ENCODE measurements at places on chromosomes 11 and 22.

DNA sequence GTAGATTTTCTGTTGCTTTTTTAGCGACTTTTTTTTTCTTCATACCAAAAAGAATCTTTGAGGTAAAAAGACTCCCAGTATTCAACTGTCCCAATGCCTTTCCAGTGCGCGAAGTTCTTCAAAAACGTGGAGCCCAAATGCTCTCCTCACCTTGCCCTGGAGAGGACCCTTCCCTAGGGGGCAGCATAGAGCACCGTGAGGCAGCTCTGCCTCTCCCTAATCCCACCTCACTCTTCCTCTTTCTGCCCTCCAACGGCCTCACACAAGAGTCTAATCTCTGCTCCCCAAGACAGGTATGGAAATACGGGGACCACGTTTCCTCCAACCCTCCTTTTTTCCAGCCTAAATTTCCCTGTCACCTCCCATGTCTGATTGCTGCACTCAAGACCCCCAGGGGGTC, 117.5 kb upstream of the ALX4 start:
- peak; percentile 57 for DNase-seq

DNA sequence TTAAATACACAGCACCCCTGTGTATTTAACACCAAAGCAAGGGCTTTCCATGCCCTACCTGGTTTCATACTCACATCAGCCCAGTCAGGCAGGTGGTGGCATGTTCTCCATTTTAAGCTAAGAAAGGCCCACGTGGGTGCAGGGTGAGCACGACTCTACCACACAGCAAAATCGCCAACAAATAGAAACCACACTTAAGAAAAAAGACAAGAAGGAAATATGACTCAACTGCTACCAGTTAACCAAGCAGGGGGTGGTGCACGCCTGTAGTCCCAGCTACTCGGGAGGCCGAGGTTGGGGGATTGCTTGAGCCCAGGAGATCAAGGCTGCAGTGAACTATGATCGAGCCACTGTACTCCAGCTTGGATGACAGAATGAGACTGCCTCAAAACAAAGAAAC, 35.2 kb upstream of the TFIP11 start:
- no peak for DNase-seq

- DNase-seq: no peak
Observed at GRCh38 chr22:46534177-46534776, 3.1 kb downstream of the CELSR1 start.

- DNase-seq: no peak
Observed at GRCh38 chr11:77299528-77299993, 1.9 kb downstream of the GDPD4 start.

GRCh38 chr11:12771875-12772274, 97.7 kb downstream of the TEAD1 start:
- DNase-seq: no peak

- DNase-seq: no peak
Observed at GRCh38 chr11:85062659-85063058, 564.5 kb downstream of the DLG2 start.

GRCh38 chr11:114400915-114401223, 403 bp downstream of the RBM7 start:
- no peak for DNase-seq

DNA sequence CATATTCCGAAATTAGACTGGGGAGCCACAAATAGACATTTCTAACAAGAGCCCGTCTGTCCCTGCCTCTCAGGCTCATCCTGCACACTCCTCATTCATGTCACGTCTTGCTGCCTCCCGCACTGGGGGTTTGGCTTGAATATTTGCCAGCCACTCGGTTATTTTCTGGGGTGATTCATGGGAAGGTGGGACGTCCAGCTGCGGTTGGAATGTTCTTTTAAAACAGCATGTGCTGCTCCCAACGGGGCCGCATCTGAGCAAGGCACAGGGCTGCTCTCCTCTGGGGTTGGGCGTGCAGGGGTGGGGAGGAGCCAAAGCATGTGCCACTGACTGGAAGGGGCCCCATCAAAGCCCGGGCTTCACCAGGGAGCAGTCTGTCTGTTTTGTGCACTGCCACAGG, 25.9 kb upstream of the SLC5A4 start:
- no peak for DNase-seq

GRCh38 chr11:128451652-128452470, 135.5 kb downstream of the ETS1 start:
- no peak for DNase-seq

GRCh38 chr11:113796663-113797259, 17.2 kb downstream of the CLDN25 start:
- no peak for DNase-seq

- DNase-seq: no peak
Observed at GRCh38 chr11:125494031-125494360, 2.1 kb downstream of the FEZ1 start.

DNA sequence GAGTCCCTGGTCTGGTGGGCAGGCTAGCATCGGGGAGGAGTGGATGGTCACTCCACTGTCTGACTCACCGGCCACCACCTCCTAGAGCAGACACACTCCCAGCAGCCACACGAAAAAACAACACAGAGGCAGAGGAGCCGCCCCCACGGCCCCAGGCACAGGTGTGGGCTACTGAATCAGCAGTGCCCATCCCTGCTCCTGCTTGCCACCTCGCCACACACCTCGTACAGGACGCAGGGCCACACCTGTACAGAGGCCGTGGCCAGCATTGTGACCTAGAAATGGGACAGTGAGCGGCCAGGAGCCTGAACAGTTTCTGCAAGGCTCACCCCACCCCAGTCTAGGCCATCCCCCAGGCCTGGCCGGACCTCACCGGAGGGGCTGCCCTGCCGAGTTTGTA, 14.0 kb downstream of the TRIM29 start:
- DNase-seq: no peak

- DNase-seq: no peak
Observed at GRCh38 chr11:130653838-130654636, 205.6 kb downstream of the ADAMTS15 start.

- DNase-seq: no peak
Observed at GRCh38 chr22:35134637-35135036, 68.7 kb downstream of the ISX start.

GRCh38 chr11:34719303-34719848, 98.5 kb downstream of the EHF start:
- no peak for DNase-seq

DNA sequence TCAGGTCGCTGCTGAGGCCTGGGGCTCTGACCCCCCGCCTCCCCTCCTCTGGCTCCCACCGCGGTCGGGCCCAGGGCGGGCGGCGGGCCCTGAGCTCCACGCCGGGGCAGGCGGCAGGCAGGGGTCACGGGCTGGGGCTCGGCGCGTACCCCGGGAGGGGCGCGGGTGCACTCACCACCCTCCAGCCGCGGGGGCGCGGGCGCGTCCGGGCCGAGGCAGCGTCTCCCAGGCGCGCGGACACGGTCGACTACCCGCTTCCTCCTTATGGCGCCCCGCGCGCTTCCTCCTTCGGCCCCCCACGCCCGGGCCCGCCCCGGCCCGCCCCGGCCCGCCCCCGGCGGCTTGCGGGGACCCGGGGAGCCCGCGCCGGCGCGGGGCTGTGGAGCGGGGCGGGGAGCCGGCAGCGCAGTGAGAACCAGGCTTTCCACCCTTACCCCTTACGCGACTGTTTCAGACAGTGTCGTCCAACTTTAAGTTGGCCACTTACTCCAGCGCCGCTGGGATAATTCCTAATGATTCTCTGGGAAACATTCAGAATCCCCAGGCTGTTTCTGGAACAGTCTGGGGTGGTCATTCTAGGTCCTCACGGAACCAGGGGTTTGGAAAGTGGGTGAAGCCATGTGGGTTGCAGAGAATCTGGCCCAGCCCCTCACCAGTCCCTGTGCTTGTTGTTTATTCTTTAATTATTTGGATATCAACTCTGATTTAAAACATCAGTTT, at the start of gene BID:
BID (minus strand) TSS at position 264 of the 720 bp plus-strand sequence. CDS start 24,353 bp downstream, outside the sequence.
- no peak for DNase-seq

- DNase-seq: no peak
Observed at GRCh38 chr11:2178906-2179494, 7.4 kb upstream of the TH start.

DNA sequence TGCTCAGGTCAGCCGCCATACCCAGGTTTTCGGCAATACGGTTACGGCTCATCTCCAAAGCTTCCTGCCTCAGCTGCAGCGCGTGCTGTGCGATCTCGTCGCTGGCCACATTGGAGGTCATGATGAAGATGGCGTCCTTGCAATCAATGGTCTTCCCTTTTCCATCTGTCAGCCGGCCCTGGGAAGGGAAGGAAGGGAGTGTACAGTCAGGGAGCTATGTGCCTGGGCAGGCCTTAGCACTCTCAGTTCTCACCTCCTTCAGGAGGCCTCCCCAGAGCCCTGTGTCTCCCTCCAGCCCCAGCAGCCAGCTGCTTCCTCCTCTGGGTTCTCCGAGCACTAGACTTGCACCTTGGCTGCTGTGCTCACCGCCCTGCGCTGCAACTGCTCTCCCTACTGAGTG, 51.5 kb upstream of the PHOX2A start:
- no peak for DNase-seq

- DNase-seq: no peak
Observed at GRCh38 chr11:79809487-79809886, 368.7 kb upstream of the TENM4 start.

- DNase-seq: peak; percentile 22
Observed at GRCh38 chr11:12189543-12190235, 79.3 kb downstream of the MICAL2 start.

DNA sequence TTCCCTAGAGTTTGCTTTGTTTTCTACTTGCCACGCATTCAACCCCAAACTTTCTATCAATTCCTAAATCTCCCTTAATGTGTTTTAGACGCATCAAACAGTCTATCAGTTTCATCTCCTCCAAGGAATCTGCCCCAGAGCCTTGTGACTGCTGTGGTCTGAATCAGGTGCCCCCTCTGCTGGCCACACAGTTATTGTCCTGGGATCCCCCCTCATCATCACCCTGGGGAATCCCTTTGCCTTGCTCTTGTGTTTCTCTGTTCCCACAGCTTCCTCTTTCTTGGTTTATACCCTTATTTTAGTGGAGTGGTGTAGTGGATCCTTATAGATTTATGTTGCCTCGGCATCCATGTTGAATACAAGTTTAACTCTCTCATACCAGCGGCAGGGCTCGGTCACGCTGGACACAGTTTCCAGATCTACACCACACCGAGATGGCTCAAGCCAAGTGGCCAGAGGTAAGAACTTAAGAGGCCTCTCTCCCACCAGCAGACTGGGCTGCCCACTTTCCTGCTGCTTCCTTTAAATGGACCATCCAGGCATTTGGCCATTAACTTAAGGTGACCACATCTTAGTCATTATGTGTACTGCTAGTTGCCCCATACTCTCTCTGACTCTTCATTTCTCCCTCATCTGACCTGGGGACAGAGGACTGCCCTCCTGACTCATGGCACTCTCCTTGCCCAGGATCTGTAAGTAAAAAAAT, 8.2 kb downstream of the UPB1 start:
- no peak for DNase-seq

DNA sequence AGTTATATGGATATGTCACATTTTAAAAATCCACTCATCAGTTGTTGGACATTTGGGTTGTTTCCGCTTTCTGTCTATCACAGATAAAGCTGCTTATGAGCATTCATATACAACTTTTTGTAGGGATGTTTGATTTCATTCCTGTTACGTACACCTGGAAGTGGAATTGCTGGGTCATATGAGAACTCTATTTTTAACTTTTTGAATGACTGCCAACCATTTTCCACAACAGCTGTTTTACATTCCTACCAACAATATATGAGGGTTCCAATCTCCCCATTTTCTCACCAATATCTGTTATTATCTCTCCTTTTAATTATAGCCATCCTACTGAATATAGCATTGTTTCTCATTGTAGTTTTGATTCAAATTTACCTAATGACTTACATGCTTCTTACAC, 172.0 kb downstream of the UVRAG start:
- no peak for DNase-seq

DNA sequence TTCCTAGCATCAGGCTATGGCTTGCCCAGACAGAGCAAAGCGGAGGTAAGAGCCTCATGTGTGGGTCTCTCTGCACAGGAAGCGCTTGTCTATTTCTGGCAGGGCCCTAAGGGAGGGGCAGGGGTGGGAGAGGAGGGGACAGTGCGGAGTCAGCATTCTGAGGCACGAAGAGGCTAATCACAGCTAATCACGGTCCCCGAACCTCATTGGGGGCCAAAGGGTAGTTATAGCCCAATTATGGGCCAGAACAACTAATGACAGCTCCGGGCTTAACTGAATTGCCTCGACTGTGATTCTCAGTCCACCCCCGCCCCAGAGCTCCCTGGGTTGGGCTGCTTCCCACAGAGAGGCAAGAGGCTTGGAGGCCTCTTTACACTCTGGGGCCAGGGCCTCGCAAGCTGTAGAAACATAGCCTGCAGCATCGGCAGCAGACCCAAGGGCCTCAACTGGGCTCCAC, 72.7 kb upstream of the PRDM11 start:
- no peak for DNase-seq

- DNase-seq: no peak
Observed at GRCh38 chr11:78795621-78796261, 221.1 kb upstream of the NARS2 start.

DNA sequence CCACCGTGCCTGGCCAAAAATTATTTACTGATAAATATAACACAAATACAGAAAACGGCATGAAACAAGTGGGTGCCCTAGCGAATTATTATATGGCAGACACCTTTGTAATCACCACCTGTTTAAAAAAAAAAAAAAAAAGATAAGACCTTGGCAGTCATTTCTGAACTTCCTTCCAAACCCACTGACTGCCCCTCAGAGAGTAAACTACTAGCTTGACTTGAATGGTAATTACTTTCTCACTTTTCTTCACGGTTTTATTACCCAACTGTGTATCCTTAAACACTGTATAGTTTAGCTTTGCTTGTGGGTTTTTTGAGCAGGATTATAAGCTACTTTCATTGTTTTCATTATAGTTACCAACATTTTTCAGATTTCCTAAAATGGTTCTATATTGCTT, 23.7 kb downstream of the SFI1 start:
- DNase-seq: no peak

- DNase-seq: peak; percentile 97
Observed at GRCh38 chr11:65574109-65574810, 1.6 kb upstream of the EHBP1L1 start.

DNA sequence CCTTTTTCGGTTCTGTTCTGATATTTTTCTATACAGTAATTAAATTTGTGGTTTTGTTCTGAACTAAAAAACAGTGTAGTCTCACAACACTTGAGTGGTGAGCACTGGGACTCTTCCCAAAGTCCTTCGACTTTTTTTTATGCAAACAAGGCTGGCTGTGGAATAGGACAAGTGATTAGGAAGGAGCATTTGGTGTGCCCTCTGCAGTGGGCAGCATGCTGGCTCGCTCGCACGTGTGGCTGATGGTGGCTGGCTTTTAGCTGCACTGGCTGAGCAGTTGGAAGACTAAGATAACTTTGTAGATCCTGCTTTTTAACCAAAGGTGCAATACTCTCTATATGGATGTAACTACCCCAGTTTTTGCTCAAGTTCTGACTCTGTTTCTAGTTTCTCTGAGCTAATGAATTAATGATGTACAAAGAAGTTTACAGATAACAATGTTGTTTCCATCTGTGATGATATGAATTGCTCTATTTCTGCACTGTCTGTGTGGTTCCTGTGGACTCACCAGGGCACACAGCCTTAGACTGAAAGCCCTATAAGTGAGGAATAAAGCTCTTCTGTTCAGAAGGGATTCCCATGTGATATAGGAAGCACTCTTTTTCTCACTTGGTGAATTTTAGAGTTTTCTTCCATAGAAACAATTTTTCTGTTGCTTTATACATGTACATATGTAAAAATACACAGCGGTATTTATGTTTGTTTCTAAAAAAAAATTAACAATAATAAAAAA, 143.1 kb upstream of the RASSF10 start:
- no peak for DNase-seq

- DNase-seq: no peak
Observed at GRCh38 chr11:123216249-123216648, 21.2 kb upstream of the CLMP start.
